Islet precursor cell (in vitro differentiated cells): ENCODE measurements at places on chromosomes 7 and 10.
A peak's percentile ranks its signal among the peaks of the same experiment; 100 is the strongest.

DNA sequence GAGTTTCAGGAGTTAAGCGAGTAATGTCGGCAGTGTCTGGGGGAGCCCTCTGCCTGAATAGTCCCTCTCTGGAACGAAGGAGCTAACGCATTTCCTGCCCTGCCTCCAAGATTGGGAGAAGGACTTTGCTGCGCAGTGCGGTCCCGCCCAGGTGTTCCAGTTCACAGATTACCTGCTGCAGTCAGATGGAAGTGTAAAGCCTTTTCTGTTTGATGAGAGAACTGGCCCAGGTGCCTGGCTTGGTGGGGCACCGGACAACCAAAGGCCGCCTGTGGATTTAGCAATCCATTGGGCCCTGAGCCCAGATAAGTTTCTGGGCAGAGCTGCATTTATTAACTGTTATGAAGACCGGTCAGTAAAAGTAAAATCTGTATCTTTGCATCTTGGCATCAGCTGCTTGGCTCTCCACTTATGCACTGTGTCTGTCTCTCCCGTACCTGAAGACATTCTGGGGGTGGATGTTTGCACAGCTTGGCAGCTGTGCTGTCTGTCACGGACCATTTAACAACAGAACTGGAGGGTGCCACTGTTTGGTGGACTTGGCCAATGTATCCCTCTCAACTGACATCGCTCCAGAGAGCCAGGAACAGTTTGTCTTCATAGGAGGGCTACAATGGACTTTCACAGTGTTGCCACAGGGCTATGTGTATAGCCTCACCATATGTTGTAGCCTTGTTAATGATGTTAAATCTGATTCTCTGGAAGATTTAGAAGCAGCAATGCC, 654.7 kb upstream of the ZWINT start:
- no peak for DNase-seq

DNA sequence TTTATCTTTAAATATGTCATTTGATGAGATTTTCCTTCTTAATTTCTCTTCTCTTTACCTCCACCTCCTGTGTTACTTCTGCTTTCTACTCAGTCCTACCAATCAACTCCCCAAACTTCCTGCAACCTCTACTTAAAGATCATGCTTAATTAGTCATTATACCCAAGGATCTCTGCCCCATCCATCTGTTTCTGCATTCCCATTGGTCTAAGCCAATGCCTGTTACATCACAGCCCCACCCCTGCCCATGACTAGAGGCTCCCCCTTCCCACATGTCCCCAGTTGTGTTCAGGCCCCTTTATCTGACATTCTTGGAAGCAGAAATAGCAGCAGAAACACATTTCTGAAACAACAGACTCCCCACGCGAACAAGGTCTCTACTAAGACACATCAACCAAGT, 319.1 kb upstream of the NFE2L3 start:
- DNase-seq: no peak

- no peak for DNase-seq
Observed at GRCh38 chr7:8365499-8366110, 67.8 kb upstream of the NXPH1 start.

DNA sequence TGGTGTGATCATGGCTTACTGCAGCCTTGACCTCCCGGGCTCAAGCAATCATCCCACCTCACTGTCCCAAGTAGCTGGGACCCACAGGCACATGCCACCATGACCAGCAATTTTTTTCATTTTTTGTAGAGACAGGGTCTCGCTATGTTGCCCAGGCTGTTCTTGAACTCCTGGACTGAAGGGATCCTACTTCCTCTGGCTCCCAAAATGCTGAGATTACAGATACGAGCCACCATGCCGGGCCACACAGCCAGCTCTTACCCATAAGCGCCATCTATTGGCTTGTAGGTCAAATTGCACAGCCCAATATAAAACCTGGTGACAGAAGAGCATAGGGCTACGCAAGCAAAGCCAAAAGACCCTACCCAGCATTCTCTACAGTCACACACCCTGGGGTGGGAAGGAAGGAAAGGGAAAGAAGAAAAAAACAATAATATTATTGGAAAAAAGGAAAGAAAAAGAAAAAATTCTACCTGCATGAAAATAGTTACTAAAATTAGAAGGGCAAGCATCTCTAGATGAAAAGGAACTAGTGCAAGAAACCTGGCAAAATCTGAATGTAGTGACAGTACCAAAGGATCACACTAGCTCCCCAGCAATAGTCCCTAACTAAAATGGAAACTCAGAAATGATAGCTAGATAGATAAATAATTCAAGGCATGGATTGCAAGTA, 29.4 kb upstream of the AMPH start:
- DNase-seq: peak; percentile 67

- peak; percentile 88 for DNase-seq
Observed at GRCh38 chr10:47438857-47439474, 44.9 kb downstream of the ANXA8 start.
